ENCODE measurements at places on chromosomes 3 and 15.

DNA sequence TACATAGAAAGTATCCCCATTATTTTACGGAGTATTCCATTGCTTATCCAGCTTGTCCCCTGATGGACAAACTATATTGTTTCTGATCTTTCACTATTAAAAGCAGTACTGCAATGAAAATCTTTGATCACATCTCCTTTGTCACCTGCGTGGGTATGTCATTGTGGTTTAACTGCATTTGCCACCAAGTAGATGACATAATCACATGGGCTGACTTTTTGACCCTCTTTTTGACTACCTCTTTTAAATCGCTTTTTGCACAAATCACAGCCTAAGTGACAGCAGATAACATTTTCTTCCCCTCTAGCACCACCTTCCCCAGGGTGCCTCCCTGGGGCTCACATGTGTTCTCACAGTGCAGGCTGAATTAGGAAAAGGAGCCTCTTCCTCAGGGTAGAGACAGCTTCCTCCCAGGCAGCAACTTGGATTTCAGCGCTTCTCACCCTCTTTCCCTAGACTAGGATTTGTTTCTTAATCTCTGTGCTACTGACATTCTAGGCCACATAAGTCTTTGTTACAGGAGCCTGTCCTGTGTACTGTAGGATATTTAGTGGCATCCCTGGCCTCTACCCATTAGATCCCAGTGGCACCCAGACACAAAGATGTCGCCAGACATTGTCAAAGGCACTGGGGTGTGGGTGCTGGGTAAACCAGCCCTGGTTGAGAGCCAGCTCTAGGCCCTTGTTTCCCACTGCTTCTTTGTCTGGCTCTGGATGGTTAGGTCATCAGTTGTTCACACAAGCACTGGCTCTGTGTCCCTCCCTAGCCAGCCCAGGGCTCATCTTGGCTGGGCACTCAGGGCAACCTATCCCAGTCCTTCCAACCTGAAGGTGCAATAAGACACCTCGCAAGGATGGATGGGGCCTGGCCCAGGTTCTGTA, 1.3 kb upstream of the RBP1 start:
- no peak for DNase-seq

GRCh38 chr3:119679874-119680273, 2.7 kb upstream of the COX17 start:
- DNase-seq = no peak

GRCh38 chr3:106068795-106069194, 200.0 kb upstream of the CBLB start:
- DNase-seq = no peak

GRCh38 chr3:66494959-66495667, 5.7 kb downstream of the LRIG1 start:
- DNase-seq = no peak

DNA sequence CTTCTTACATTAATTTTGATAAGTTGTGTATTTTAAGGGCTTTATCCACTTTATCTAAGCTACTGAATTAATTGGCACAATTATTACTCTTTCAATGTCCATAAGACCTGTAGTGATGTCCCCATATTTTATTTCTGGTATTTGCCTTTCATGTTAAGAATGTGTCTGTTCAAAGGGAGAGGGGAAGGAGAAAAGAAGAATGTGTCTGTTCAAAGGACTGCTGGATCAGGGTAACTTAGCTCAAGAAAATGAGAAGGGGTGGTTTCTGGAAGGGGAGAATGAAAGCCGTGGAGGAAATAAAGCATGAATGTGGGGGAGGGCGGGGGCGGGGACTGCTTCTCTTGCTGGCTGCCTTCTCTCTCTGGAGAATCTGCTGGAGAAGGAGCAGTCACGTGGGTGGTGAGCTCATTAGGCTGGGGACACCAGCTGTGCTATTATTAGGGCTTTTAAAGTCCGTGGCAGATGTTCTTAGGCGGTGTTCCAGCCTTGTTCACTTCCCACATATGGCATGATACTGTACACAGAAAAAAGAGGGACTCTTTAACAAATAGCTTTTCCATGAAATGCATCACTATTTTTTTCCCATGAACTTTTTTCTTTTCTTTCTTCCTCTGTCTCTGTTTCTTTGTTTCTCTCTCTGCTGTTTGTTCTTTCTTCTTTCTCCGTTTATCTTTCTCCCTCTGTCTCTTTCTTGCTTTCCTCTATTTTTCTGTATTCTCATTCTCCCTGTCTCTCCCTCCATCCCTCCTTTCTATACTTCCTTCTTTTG, 63.7 kb upstream of the ULK4 start:
- DNase-seq = no peak

GRCh38 chr3:37397396-37397795, 223.0 kb upstream of the LRRFIP2 start:
- DNase-seq = no peak
